Activated T-helper 1 cell treated with anti-CD3 and anti-CD28 coated beads, Interleukin-12 subunit alpha, Interleukin-12 subunit beta, Interleukin-2, Interleukin-4 antibody, amounts not matched to agents 30 ng/mL and 10 ng/mL and 1 ng/mL, durations not matched to agents 14 hours and 24 hours and 36 hours (primary cell): ENCODE measurements at places on chromosomes 13 and 19. TPM values are rescaled to one million over a fixed set of nuclear protein-coding genes. Genes with fewer than 3 reads are reported as not detected.

DNA sequence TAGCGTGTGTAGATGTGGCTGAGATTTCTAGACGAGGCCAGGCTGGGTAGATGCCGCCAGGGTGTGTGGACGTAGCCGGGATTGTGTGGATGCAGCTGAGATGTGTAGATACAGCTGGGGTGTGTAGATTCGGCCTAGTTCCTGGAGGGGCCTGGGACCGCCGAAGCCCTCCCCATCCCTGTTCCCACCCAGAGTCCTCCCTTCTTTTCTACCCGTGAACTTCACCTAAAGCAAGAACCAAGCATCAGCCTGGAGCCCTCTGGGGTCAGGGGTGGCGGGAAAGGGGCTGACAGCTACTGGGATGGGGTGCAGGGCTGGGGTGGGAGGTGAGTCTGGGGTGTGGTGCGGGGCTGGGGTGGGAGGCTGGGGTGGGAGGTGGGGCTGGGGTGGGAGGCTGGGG, 768 bp downstream of the TMPRSS9 start:
- no peaks in the 10 kb centered on the region for H3K4me1 ChIP-seq
- no peak overlapping the region for H3K27ac ChIP-seq
- no peak for DNase-seq
- no peak overlapping the region for H3K4me3 ChIP-seq
- H3K27me3 ChIP-seq: peaks cover 10% of the 10 kb centered on the region

GRCh38 chr19:41324921-41325639, 15.1 kb downstream of the CCDC97 start:
- no peak overlapping the region for H3K4me3 ChIP-seq
- no peak for DNase-seq
- H3K27me3 ChIP-seq: no peaks in the 10 kb centered on the region
- H3K4me1 ChIP-seq: peaks cover 40% of the 10 kb centered on the region

The FCHO1 gene
- 88.6 and 93.6 TPM in 2 replicates for total RNA-seq

The FXYD7 gene
- 0.39 TPM in 1 of 2 replicates, not detected in the other for total RNA-seq

DNA sequence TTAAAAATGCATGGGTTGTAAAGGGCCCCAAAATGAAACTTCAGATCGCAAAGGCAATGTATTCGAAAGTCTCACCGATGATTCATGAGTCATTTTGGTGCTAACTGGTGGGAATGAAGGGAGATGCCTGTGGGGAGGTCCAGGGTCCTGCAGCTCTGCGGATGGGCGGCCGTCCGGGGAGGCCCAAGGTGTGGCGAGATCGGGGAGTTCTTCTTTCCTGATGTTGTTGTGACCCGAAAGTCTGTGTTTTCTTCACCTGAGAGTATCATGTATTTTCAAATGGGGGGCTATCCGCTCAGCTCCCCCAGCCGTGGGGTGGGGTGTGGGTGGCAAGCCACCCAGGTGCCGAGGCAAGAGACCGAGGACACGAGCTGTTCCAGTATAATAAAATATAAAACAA, 36.5 kb downstream of the TFDP1 start:
- no peak overlapping the region for H3K4me3 ChIP-seq
- H3K4me1 ChIP-seq: peaks cover 9% of the 10 kb centered on the region
- peaks cover 22% of the 10 kb centered on the region for H3K36me3 ChIP-seq
- H3K27ac ChIP-seq: no peak overlapping the region
- DNase-seq: no peak

DNA sequence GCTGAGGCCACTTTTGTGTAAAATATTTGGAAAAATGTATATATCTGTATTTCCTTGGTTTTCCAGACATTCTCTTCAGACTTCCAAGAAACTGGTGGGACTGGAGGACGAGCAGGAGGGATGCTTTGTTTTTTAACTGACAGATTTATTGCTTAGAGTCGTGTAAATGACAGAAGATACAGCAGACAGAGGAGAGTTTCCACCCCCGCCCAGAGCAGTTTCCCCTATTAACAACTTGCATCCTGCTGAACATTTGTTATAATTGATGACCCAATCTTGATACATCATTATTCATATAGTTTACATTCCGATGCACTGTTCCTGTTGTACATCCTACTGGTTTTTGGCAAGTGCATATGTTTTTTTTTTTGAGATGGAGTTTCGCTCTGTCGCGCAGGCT, 7.1 kb upstream of the DOCK6 start:
- H3K27ac ChIP-seq: no peak overlapping the region
- no peaks in the 10 kb centered on the region for H3K36me3 ChIP-seq
- no peak for DNase-seq
- no peak overlapping the region for H3K4me3 ChIP-seq

DNA sequence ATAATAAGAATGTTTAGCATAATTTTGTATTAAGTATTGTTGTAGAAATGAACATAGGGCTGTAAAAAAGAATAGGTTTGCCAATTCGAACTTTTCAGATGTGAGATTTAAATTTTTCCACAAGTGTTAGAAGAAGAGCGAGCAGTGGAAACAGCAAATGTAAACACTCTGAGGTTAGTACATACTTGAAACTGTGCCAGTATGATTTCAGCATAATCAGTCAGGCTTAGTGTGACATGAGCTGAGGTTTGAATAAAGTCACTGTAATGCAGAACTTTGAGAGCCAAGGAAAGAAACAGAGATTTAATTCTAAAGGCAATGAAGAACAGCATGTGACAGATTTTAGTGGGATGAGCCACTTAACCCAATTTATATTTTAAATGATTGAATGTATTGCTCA, 2166.4 kb downstream of the PCDH9 start:
- H3K27ac ChIP-seq: no peak overlapping the region
- H3K4me1 ChIP-seq: no peaks in the 10 kb centered on the region
- DNase-seq: no peak
- no peaks in the 10 kb centered on the region for H3K27me3 ChIP-seq
- no peak overlapping the region for H3K4me3 ChIP-seq

DNA sequence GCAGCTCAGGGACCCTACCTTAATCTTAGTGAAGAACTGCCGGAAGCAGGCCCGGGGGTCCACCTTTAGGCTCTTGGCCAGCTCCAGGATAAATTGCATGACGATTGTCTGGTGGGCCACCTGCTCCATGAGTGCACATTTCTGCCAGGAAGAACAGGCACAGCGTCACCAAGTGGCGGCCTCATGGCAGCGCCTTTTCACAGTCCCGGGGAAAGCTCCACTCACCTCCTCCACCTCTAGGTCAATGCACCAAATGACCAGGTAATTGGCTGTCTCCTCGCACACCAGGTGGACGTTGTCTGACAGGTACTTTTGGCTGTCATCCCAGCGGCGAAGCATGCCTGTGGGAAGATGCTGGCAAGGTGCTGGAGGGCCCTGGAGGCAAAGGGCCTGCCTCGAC, 8.3 kb downstream of the CDC37 start:
- H3K4me1 ChIP-seq: peaks cover 13% of the 10 kb centered on the region
- no peak overlapping the region for H3K27ac ChIP-seq
- no peaks in the 10 kb centered on the region for H3K27me3 ChIP-seq
- no peak for DNase-seq
- H3K36me3 ChIP-seq: peaks cover 44% of the 10 kb centered on the region

The ZNF726 gene
- total RNA-seq: 10.7 and 12.6 TPM in 2 replicates

- peaks cover 2% of the 10 kb centered on the region for H3K36me3 ChIP-seq
- no peak for DNase-seq
- H3K27me3 ChIP-seq: peaks cover 4% of the 10 kb centered on the region
- H3K27ac ChIP-seq: no peak overlapping the region
Observed at GRCh38 chr13:23752111-23753001, 136.8 kb downstream of the MIPEP start.

The ZNF546 gene
- total RNA-seq: 6.1 and 7.1 TPM in 2 replicates

GRCh38 chr19:2064395-2064787, 13.3 kb upstream of the MKNK2 start:
- H3K27ac ChIP-seq: no peak overlapping the region
- peaks cover 17% of the 10 kb centered on the region for H3K4me1 ChIP-seq
- no peaks in the 10 kb centered on the region for H3K27me3 ChIP-seq

The PCDH8 gene
- total RNA-seq: not detected in 2 replicates

The GIPC3 gene
- total RNA-seq: 0.31 and 0.39 TPM in 2 replicates
